Stimulated activated CD8-positive, alpha-beta memory T cell treated with anti-CD3 and anti-CD28 coated beads, Interleukin-12 subunit alpha, Interleukin-12 subunit beta, amount 100 ng/mL, for 4 hours (primary cell): ENCODE measurements at places on chromosomes 3 and 15.

DNA sequence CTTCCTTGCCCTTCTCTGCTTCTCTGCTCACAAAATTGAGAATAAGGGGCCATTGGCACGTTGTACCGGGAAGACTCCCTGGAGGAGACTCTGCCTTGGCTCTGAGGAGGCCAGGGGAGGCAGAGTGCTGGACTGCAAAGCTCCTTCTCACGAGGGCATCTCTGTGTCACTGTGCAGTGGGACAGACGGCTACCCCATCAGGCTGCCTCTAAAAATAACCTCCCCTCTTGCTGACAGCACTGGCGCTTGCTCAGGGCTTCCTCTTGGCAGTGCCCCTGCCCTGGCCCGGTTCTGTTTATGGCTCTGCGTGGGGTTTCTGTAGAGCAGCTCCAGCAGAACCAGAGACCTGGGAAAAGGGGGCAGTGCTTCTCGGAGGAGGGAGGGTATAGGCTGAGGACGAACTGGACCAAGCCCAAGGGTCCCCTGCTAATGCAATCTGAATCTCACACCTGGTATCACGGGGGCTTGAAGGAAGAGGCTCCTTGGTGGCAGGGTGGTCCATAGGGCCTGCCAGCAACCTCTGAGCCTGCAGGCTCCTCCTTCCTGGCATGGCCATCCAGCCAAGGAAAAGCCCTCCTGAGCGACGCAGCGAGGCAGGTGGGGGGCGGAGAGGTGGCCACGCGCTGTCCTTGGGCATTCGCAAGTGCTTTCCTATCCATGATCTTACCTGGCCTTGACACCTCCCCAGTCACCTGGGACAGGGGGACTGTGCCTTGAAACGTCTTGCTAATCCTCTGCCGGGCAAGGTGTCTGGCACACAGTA is 63.3 kb upstream of the TLE3 start:
- no peak for DNase-seq

GRCh38 chr3:190426806-190427507 is 22.7 kb downstream of the TMEM207 start:
- DNase-seq: no peak

DNA sequence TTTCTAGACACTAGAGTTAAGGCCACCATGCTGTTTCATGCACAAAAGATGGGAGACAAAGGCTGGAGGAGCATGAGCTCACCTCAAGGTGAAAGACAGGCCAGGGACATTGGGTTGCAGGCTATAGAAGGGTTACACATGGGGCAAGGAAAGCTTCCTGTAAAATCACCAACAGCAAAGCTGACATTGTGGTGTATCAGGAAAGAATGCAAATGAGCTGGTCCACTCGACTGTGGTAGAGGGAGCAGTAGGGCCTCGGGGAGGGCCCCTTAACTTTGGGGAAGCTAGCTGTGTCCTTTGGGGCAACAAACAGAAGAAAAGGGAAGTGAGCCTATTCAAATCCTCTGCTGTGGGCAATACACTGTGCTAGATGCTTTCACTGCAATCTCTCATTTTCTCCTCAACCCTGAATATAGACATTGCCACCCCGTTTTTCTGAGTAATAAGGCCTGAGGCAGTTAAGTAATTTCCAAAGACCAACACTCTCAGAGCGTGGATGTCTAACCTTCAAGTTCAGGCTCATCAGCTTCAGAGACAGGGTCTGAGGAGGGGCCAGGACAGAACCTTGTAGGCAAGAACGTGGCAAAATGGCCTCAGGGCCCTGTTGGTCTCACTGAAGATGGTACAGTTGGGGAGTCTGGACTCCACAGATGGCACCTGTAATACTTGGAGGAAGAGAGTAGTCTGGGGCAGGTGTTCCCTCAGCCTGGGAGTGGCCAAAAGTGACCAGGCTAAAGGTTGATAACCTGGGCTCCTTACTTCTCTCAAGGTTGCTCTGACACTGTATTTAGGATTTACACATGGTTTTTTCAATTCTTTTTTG is 24.1 kb downstream of the CX3CR1 start:
- no peak for DNase-seq

DNA sequence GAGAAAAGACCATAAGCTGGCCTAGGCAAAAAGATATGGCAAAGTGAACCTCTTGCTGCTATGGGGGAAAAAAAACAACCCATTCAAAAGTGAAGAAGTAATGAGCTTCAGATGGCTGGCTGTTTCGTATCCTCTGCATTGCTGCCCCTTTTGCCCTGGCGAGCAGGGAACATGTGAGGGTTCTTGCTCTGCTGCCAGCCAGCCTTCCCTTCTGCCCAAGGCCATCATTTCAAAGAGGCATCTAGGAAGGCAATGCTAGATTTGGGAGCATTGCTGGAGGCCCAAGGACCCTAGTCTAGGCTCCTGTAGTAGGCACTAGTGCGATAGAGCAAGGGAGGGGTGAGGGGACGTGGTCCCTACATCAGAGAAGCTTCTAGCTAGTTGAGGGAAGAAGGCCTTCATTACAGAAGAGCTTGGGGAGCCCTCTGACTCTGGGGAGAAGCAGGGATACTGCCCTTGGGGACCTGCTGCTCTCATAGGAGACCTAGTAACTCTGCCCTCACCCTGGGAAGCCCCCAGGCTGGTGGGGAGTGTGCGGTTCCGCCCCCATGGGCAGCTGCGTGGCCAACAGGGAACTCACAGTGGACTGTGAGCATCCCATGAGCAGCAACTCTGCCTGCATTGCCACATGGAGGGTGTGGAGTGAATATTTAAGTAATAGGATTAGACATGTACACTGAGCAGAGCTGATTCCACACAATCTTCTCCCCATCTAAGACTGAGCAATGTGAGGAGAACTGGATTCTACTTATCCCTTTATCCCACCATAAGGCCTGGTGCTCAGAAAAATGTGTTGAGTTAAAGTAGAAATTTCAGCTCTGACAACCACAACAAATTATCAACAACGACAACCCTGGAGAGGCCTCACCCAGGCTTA is 21.3 kb downstream of the ITGA11 start:
- DNase-seq: no peak

DNA sequence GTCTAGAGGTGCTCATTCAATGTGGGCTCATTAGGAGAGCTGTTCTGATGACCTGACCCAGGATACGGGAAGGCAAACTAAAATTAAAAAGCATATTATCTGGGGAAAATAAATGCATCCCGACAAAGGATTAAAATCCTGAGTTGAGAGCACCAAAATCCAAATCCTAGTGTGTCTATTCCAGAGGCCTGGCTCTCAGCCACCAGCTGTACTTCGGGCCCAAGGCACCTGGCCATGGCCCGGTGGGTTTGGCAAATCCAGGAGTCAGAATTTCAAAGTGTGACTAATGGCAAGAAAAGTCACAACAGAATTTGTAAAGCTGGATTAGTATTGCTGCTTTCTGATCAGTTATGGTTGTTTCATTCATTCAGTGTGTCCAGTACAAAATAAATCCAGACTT is 2.6 kb upstream of the LYSMD4 start:
- DNase-seq: no peak

DNA sequence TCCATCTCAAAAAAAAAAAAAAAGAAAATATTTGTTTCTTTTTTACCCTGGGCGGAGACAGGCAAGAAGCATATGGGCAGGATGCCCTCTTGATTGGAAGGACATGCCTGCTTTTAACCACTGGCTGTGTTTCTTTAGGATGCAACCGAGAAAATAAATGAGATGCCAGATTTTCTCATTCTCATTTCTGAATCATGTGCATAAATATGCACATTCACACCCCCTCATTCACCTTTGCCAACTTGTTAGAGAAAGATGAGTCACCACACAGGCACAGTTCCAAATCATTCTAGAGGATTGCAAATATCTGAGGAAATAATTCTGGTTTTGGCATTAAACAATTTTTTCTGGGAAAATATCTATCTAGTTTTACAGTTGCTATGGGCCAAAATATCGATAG is 3.3 kb downstream of the LIPH start:
- no peak for DNase-seq

GRCh38 chr3:8198605-8199004 is 303.0 kb upstream of the LMCD1 start:
- DNase-seq: no peak

GRCh38 chr3:183259087-183259486 is 6.0 kb downstream of the B3GNT5 start:
- no peak for DNase-seq

DNA sequence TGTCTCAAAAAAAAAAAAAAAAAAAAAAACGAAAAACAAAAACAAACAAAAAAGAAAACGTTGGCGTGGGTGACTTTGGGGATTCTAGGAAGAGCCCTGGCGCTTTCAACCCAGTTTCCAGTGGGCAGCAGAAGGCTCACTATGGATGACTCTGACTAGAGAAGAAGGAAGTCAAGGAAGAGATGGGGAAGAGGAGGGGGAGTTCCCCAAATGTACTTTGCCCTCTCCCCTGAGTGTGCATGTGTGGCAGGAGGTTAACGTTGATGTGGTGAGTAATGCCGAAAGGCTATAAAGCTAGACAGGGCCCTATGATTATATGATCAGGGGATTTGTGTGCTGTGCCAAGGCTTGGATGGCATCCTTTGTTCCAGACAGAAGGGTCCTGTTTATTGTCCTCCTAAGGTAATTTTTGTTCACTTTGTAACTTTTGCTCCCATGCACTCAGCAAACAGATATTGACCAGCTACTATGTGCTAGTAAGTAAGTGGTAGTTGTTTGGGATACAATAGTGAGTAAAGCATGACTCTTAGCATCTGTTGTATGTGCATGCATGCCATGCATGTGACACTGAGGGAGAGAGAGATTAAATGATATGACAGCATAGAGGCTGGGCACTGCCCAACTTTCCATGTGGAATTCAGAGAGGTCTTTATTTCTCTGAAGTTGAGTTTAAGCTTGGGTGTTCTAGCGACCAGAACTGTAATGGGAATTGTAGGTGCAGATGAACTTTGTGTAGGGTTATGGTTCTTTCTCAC is 750 bp upstream of the HHLA2 start:
- no peak for DNase-seq

DNA sequence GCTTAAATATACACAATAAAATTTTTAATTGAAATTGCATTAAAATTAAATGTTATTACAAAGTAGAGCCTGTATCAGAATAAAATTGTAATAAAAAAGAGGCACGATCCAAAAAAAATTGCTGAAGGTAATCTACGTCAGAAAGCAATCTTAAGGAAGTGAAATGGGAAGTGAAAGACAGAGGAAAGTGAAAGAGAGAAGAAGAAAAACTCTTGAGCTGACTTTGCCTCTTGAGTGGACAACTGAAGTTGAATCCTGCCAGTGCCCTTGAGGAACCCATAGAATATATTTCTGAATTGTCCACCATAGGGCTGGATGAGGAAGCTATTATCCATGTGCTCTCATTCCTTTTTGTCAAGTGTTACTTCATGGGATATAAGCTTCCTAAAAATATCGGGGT is 285.1 kb upstream of the STAC start:
- DNase-seq: no peak

- DNase-seq: no peak
Measured at GRCh38 chr15:70974004-70974832, 81.6 kb downstream of the LRRC49 start.
